ENCODE measurements at places on chromosomes 13 and 19.

GRCh38 chr13:42707586-42707985, 73.8 kb upstream of the FAM216B start:
- DNase-seq, result peak; percentile 59

- DNase-seq, result no peak
These were observed 3.8 kb downstream of the HSPBP1 start for GRCh38 chr19:55275851-55276719.

DNA sequence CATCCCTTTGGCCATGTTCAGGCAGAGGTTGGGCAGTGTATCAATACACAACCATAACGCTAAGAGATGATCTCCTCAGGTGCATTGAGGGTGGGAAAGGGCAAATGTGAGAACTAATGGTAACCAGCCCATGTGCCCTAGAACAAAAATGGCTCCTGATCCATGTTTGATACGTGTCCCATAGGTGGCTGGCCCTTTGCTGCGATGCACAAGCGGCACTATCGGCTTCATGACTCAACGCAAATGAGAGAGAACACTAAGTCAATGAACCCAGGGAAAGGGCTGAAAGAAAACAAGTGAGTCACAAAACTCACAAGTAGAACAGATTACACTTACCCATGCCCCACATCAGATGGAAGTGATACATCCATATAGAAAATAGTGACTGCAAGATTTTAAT, 201.7 kb downstream of the ABCC4 start:
- no peak for DNase-seq

DNA sequence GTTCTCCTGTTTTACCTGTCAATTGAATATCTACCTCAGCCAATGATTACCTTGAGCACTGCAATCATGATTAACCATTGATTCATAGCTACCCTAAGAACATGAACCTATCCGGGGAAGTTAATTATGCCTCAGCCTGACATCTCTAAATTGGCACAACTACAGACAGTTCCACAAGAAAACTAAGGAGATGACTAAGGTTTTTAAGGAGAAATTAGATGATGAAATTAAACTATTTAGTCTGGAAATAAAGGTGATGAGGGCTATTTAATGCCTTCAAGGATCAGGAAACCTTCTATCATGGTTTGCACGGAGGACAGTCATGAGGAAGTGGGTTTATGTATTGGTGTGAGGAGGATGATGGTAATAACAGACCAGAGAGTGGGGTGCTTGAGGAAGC, 203.4 kb downstream of the COL4A1 start:
- no peak for DNase-seq

DNA sequence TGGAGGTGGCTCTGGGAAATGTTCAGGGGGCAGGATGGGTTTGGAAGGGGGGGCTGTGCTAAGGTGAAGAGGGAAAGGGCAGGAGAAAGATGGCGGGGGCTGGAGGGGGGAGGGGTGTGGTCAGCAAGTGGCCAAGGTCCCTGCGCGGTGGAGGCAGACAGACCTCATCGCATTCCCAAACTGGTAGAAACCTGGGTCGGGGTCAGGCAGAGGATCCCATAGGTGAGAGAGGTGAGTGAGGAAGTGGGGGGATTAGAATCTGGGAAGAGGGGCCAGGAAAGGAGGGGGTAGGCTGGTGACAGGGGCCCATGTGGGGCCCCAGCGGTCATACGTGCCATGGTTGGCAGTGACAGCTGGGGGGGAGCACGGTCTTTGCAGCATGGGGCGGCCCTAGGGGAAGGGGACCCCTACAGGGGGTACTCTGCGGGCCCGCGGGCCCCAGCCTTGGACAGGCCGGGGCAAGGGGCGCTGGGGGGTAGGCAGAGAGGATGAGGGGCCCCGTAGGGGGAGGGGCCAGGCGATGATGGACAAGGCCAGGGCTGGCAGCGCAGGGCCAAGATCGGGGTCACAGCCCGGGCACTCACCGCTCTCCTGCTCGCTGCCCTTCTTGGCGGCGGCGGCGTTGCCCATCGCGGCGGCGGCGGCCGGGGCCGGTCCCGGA, 514 bp downstream of the PRKACA start:
- no peak for DNase-seq

DNA sequence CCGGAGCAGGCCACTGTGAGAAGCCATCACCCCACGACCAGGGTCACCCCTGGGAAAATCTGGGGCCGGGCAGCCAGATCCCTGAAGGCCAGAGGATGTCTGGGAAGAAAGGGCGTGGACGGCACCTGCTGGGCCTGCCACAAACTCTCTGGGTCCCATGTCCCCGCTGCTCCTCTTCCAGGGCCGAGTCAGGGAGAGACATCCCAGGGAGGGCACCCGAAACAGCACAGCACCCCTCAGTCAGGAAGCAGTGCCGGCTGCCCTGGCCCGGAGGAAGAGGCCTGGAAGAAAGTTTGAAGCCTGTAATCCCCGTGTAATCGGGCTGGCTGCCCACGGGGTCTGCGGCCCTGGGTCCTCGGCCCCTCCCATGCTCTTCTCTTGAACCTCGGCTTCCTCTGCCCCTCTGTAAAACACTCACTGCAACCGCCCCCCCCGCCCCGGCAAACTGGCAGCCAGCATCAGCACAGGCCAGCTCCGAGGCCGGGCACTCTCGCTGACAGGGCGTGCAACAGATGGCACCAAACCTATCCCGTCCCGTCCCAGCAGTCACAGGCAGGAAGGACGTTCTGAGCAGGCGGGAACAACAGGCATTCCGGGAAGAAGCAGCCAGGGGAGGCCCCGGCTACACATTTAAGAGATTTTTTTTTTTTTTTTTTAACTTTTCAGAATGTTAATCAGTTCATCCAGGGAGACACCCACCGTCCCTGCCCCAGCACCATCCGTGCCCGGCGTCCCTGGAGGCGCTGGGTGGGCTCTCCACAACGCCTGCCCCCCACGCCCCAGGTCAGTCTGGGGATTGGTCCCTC, 1.5 kb downstream of the SBNO2 start:
- no peak for DNase-seq

DNA sequence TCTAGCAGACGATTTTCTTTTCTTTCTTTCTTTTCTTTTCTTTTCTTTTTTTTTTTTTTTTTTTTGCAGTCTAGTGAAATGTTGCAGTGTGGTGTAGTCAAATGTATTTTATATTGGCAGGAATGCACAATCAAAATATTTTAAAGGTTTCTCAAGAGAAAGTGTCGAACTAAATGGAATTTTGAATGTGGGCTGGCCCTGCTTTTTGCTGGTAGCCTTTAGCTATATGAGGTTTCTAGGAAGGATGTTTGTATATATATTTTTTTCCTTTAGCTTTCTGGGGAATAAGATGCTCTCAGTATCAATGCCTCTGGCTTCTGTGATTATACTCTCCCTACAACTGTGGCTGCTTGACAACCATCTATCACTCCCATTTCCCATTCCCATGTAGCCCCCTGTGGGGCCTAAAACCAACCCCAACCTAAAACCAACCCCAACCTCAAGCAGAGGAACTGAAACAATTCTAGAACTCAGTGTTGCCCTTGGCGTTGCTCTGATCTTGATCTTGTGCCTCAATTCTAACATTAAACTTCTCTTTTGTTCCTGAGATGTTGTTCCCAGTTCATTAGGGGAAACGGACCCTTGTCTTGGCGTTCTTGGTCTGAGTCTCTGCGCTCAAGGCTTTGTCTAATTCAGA, 27.1 kb downstream of the CYSLTR2 start:
- DNase-seq, result no peak

DNA sequence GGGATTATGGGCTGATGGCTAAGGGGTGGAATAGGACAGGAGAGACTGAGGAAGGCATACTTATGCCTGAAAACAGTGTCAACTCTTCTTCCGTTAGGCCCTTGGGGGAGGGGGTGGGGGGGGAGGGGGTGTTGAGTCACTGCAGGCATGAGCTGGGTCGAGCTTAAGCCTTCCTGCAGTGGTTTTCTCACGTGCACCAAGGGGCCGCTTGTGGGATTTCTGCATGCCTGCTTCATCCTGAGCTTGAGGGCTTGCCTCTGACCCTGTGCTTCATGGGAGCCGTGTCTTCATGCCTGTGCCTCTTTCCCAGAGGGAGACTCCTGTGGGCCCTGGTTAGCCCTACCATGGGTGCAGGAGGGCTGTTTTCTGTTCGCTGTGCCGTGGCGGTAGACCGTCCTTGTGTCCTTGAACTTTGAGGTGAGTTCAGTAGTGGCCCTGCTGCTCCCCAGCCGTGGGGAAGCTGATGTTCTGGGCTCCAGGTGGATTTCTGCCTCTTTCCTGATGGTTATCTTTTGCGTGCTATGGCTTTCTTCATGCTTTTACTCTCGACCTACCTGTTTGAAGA, 186.1 kb downstream of the PCCA start:
- DNase-seq, result peak; percentile 18

DNA sequence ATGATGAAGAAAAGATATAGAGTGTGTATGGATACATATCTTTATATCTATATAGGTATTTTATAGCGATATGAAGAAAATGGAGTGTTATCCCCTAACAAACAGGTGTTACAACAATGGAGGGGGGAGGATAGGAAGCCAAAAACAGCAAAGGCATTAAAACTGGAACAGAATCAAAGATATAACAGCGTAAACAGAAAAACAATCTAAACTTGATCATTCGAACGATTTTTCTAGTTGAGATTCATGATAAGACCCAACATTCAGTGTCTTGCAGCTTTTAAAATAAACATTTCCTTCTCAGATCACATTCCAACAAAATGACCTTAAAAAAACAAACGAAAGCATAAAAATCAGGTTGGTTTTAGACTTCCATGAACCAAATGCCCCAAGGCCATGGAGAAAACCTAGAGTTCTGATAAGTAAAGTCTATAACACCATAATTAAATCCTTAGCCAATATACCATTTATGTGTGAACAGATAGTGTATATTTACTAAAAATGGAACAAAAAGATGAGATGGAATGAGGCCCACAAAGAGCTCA, 55.7 kb downstream of the CAB39L start:
- DNase-seq, result no peak

DNA sequence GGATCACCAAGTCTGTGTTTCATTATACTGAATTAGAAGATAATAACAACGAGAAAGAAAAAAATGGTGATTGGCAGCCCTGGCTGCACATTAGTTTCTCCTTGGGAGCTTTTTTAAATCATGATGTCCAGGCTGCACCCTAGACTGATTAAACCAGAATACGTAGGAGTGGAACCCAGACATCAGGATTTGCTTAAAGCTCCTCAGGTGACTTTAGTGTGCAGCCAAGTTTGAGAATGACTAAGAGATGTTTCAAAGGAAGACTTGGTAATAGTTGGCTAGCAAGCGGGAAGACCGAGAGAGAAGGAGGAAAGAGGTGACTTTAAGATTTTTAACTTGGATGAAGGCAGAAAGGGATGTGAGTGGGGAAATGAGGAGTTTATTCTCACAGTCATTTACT, 71.4 kb upstream of the SERP2 start:
- no peak for DNase-seq

GRCh38 chr19:18229474-18229873, 3.2 kb upstream of the PDE4C start:
- no peak for DNase-seq

DNA sequence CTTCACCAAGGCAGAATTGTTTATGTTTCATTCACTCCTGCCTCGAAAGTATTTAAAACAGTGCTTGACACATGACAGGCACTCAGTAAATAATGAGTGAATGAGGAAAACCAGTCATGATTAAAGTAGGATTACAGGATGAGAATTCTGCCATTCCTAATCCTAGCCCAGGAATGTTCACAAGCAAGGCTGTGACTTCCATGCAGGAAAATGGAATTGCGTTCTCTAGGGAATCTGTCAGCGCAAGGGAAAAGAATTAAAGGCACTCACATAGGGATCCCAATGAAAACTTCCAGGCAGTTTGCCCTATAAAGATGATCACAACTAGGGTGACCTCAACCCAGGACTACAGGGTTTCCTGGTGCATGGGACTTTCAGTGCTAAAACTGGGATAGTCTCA, 143.4 kb downstream of the CYSLTR2 start:
- no peak for DNase-seq

GRCh38 chr13:91031508-91031907, 316.0 kb upstream of the MIR17HG start:
- no peak for DNase-seq

- DNase-seq, result no peak
These were observed 583 bp downstream of the FGF14 start for GRCh38 chr13:102401265-102401664.

DNA sequence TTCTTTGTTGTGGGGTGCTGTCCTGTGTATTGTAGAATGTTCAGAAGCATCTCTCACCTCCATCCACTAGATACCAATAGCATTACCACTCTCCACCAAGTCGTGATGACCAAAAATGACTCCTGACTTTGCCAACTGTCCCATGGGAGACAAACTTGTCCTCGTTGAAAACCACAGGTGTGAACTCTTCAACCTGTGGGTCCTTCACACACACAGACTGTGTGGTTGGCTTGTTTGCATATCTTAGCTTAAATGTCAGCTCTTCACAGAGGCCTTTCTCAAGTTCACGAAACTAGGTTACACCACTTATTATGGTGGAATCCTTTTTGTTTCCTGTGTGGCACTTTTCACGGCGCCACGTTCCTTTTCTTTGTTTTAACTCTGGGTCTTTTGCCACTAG, 6.8 kb downstream of the GPC5 start:
- no peak for DNase-seq

GRCh38 chr19:3284759-3285646, 60.5 kb downstream of the CELF5 start:
- no peak for DNase-seq

GRCh38 chr19:12880551-12881171, 588 bp downstream of the DNASE2 start:
- DNase-seq, result no peak

DNA sequence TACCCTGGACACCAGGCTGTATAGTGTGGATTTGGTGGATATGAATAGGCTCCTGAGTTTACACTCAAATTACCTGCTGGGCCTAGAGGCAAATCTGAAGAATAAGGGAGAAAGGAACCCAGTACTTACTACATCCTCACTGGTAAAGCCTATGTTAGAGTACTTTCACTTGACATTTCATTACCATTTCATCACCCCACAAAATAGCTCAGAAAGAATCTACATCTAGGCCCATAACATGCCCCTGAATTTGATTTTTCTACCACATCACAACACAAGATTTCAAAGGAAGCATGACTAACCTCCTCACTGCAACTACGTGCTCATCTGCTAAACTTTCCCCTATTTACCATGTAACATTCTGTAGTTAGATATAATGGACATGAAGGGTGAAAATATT, 43.3 kb downstream of the VWA8 start:
- DNase-seq, result no peak

DNA sequence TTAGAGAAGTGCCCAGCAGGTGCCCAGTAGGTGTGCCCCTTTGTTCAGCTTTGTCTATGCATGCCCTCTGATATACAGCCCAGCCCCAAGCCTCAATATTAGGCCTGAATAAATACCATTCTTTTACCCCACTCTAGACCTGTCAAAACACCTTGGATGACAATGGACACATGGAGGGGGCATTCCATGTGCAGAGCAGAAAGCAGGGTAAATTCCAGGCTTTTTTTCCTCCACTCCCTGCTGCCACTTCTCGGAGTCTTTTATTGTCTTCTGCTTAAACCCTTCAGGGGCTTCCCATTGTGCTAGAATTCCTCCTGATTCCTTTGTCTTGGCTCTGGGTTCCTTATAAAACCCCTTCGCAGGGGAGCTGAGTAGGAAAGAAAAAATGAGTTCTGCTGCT, 5.8 kb upstream of the FRY start:
- DNase-seq, result no peak
